ENCODE measurements at places on chromosomes 2 and 18. TPM values are rescaled to one million over a fixed set of nuclear protein-coding genes. Genes with fewer than 3 reads are reported as not detected.

The FLACC1 gene
- 1.3 TPM for total RNA-seq

The SLC5A7 gene
- not detected for total RNA-seq

The RGPD5 gene
- 38.1 TPM for total RNA-seq

The NYAP2 gene
- total RNA-seq = not detected

The CCDC121 gene
- total RNA-seq = not detected

The TMEM150A gene
- total RNA-seq = 3.9 TPM

The ARHGAP15 gene
- total RNA-seq = 36.4 TPM

The CDH19 gene
- total RNA-seq = not detected

The LOXL3 gene
- total RNA-seq = 1.6 TPM

The ALK gene
- total RNA-seq = not detected

The CMPK2 gene
- 0.61 TPM for total RNA-seq

The CRYGC gene
- not detected for total RNA-seq

The ACMSD gene
- total RNA-seq = not detected

The COBLL1 gene
- not detected for total RNA-seq

The ALKAL2 gene
- total RNA-seq = not detected

The LIPG gene
- total RNA-seq = 0.13 TPM

The RAPH1 gene
- 2.6 TPM for total RNA-seq

The FECH gene
- 31.8 TPM for total RNA-seq

The IDH1 gene
- 25.4 TPM for total RNA-seq

The RIT2 gene
- not detected for total RNA-seq

The ALLC gene
- total RNA-seq = not detected

The KIAA2012 gene
- total RNA-seq = not detected

The TMEFF2 gene
- total RNA-seq = not detected

The MARCHF4 gene
- total RNA-seq = not detected

The IL36A gene
- total RNA-seq = not detected

The NTSR2 gene
- not detected for total RNA-seq

The L3MBTL4 gene
- 0.17 TPM for total RNA-seq

The TUBA4B gene
- not detected for total RNA-seq

The ABCG8 gene
- not detected for total RNA-seq

The PROKR1 gene
- 0.08 TPM for total RNA-seq

The MARCO gene
- not detected for total RNA-seq

The GAD1 gene
- total RNA-seq = 0.76 TPM

The PRKCE gene
- total RNA-seq = 7.0 TPM

The HOXD11 gene
- not detected for total RNA-seq

The RUFY4 gene
- total RNA-seq = not detected
